ENCODE measurements at places on chromosomes 6 and 20.
A peak's percentile ranks its signal among the peaks of the same experiment; 100 is the strongest.

DNA sequence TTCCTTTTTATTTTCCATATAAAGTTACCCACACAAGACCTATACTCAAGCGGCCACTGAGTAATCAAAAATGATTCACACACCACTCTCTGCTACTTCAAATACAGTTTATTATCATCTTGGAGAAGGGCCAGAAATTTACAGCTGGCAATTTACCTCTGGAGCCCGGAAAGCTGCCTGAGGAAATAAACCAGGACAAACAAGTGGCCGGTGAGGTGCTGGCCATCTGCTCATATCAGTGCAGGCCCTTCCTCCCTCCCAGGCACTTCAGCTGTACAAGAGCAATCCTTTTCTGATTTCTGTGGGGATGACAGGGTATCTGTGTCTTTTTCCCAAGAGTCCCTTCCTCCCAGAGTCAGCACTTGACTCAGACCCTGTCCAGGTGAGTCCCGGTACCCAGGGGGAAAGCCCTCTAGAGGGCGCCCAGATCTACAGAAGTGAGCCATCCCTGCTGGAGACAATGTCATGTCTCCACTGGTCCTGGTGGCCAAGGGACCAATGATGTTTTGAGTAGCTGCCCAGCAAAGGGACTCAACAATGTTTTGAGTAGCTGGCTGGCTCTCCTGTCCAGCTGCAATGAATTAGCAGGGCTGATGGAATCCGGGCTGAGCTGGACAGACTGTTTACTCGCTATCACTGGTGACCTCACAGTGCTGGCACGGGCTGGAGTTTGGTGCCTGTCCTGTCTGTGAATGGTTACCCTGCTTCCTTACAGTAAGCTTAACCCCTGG, 23.6 kb downstream of the LRP11 start:
- peak; percentile 81 for DNase-seq

- DNase-seq = no peak
These were observed 140.2 kb downstream of the TMEM200A start for GRCh38 chr6:130505808-130506598.

DNA sequence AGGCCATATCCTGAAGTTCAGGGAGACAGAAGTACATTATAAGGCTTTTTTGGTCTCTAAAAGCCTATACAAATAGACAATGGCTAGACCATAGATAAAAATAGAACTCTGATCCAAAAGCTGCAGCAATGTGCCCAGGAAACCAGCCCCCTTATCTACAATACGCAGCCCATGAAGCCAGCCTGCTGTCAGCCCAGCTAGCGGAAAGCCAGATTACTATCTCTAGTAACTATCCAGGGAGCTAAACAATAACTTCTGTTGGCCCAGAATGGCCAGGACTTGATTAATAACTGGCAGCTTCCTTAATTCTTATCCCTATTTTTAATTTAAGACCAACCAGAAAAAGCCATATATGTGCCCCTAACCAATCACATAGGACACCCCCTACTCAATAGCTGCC, 160.4 kb upstream of the SMLR1 start:
- no peak for DNase-seq

GRCh38 chr6:45743028-45743615, 272.5 kb downstream of the CLIC5 start:
- no peak for DNase-seq

- no peak for DNase-seq
These were observed 10.6 kb downstream of the PFDN4 start for GRCh38 chr20:54218470-54218869.

GRCh38 chr20:20820104-20820503, 107.7 kb upstream of the RALGAPA2 start:
- no peak for DNase-seq
